Renal pelvis (tissue), 12 donors: ENCODE measurements at places on chromosomes 6 and 20. TPM values are rescaled to one million over a fixed set of nuclear protein-coding genes. Genes with fewer than 3 reads are reported as not detected.

GRCh38 chr6:11634948-11635347 lies 97.4 kb downstream of the TMEM170B start:
- DNase-seq = no peak

DNA sequence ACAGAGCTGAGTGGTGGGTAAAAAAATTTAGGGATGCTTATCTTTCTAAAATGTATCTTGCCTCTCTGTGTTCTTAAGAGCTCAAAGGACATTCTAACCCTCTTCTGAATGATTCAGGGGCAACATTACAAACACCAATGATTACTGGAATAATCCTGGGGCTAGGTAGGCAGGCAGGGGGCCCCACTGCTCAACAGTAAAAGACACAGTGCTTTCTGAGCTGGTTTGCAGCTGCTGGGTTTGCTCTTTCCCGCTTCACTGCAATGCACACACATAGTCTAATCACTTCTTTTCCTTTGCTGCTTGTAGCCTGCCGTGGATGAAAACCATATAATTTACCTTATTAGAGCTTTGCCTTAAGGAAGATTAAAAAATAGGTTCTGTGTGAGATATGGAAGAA lies 23.9 kb downstream of the CLDN20 start:
- no peak for DNase-seq

GRCh38 chr6:151056230-151056907 lies 183.4 kb upstream of the AKAP12 start:
- DNase-seq = no peak

DNA sequence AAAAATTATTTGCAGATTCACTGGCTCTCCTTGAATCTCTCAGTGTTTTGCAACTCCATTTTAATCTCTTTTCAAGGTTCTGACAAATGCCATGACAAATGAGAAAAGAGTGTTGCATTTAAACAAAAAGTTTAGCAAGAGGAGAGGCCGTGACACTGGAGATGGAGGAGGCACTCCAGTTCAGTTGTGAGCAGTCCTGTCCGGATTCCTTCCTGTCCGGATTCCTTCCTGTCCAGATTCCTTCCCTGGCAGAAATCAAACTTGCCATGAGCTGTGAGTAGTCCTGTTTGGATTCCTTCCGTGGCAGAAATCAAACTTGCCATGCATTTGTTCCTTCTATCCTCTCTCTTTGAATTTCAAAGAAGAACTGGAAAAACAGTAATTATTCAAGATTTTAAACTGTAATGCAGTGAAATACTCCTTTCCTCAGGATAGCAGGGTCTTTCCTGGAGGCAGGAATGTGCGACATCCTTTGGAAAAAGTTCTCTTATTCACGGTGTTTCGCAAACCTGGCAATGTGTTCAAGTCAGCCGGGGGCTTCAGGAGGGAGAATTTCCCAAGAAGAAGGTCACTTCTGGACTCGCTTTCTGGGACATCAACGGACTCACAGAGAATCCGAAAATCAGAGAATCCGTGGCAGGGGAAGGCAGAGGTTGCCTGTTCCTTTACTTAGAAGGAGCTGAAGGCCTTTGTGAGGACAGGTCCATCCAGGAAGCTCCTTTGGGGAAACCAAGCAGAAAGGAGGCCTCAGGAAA lies 48.7 kb upstream of the DACT2 start:
- no peak for DNase-seq

TGM2 gene
- 39.1 TPM for polyA plus RNA-seq

CNR1 gene
- 0.85 TPM for polyA plus RNA-seq

PHIP gene
- polyA plus RNA-seq = 54.1 TPM

CDSN gene
- not detected for polyA plus RNA-seq

LGSN gene
- polyA plus RNA-seq = 0.66 TPM
